GM23338 (cell line): ENCODE measurements at places on chromosomes 16 and 17.
A peak's percentile ranks its signal among the peaks of the same experiment; 100 is the strongest.

GRCh38 chr17:17058304-17058703 lies 16.0 kb downstream of the MPRIP start:
- DNase-seq: no peak

DNA sequence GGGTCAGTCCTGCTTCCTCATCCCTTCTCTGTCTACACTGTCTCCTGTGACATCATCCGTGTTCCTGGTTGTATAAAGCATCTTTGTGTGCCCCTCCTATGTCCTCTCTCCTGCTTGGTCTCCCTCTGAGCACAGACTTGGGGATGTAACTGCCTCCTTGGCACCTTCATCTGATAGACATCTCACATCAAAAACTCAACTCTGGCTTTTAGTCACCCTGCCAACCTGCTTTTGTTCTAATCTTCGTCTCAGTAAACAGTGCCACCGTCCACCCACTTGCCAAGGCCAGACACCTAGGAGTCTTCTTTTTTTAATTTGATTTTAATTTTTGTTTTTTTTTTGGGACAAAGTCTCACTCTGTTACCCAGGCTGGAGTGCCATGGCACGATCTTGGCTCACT lies 16.9 kb upstream of the KSR1 start:
- no peak for DNase-seq

DNA sequence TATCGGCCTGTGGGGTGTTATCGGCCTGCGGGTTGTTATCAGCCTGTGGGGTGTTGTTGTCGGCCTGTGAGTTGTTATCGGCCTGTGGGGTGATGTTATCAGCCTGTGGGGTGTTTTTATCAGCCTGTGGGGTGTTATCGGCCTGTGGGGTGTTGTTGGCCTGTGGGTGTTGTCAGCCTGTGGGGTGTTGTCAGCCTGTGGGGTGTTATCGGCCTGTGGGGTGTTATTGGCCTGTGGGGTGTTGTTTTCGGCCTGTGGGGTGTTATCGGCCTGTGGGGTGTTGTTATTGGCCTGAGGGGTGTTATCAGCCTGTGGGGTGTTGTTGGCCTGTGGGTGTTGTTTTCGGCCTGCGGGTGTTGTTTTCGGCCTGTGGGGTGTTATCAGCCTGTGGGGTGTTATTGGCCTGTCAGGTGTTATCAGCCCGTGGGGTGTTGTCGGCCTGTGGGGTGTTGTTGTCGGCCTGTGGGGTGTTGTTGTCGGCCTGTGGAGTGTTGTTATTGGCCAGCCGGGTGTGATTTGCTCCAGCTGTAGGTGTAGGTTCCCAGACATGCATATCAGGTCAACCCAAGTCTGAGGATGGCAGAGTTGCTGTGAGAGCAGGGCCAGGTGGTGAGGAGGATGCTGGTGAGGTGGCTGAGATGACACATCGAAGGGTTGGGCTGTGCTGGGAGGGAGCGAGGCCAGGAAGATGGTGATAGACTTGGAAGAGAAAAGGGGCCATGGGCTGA lies 7.1 kb downstream of the TRARG1 start:
- no peak for DNase-seq

GRCh38 chr16:78098595-78099270 lies 721 bp upstream of the WWOX start:
- DNase-seq: no peak

- peak; percentile 60 for DNase-seq
Measured at GRCh38 chr17:50539762-50540559, 7.0 kb upstream of the SPATA20 start.
